Foreskin keratinocyte (primary cell): ENCODE measurements at places on chromosomes 16 and 17.

DNA sequence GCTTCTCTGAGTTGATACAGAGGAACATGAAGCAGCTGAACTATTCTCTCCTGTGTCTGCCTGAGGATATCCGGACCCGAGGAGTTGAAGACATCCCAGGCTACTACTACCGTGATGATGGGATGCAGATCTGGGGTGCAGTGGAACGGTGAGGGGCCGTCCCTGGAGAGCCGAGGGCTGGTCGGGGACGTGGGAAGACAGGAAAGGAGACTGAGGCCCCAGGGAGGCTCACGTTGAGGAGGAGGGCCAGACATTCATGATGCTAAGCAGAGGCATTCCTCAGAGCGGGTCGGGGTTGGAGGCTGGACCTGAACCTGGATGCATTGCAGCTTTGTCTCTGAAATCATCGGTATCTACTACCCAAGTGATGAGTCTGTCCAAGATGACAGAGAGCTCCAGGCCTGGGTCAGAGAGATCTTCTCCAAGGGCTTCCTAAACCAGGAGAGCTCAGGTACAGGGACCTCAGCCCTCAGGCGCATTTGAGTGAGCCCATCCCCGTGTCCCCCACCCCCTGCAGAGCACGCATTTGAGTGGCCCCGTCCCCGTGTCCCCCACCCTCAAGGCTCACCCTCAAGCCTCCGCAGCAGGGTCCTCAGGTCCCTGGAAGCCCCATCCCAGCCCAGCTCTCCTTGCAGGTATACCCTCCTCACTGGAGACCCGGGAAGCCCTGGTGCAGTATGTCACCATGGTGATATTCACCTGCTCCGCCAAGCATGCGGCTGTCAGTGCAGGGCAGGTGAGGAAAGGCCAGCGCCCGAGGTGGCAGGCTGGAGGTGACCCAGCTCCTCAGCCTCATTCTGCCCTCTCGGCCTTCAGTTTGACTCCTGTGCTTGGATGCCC is 8.3 kb downstream of the ALOX15B start:
- no peak for DNase-seq

- DNase-seq: no peak
Observed at GRCh38 chr17:67496286-67496685, 119.2 kb downstream of the PITPNC1 start.

DNA sequence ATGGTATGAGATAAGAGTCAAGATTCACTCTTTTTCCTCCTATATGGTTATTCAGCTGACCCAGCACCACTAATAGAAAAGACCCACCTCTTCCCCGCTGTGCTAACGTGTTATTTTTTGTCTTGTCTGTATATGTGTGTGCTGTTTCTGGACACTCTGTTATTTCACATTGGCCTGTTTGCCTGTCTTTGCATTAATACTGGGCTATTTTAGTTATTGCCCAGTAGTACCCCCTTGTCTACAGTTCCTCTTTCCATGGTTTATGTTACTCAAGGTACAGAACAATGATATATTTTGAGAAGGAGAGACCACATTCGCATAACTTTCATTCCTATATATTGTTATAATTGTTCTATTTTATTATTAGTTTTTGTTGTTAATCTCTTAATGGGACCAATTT is 74.0 kb upstream of the SIAH1 start:
- DNase-seq: no peak

DNA sequence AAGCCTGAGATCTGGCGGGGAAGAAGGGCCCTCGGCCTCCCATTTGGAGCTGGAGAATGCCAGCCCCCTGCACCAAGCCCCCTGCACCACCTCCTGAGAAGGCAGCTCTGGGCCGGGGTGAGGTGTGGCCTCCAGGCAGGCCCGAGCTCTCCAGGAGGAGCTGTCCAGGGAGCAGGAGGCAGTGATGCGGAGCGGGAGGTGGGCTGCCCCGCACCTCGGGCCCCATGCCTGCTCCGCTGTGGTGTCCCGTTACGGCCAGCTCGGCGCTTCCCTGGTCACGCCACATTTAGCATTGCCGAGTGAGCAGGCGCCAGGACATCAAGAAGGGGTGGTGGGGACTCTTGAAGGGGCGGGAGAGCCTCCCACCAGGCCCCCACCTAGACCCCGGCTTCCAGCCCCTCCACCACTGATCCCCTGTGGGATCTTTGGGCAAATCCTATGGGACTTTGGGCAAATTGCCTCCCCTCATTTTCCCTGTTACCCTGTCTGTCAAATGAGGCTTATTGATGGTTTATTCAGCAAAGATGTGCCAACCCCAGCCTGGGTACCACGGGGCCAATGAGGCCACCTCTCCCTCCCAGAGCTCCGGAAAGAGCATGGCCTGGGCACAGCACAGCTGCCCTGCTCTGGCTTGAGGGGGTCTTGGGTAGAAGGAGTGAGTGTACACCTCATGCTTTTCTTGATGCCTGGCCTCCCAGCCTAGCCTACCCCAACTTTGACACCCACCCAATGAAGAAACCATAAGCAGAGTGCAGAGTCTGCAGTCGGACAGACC is 15.3 kb downstream of the FOXN1 start:
- DNase-seq: no peak
